Eye (tissue), 1 donor: ENCODE measurements at places on chromosomes 2 and 18.

DNA sequence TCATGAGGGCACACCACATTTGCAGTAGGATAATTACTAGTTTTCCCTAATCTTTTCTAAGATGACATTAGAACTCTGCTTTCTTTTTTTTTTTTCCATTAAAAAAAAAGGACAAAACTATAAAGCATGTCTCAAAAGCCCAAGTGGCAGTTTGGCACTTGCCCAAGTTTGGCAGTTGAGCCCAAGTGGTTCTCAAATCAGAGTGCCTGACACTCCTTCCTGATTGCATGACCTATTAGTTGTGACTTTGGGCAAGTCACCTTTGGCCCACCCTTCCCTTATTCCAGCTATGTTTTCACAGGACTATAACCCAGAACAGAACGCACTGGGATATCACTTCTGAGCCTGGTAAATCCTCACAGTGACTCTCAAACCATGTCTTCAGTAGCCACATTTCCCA is 273.0 kb downstream of the CCDC85A start:
- no peak for DNase-seq

DNA sequence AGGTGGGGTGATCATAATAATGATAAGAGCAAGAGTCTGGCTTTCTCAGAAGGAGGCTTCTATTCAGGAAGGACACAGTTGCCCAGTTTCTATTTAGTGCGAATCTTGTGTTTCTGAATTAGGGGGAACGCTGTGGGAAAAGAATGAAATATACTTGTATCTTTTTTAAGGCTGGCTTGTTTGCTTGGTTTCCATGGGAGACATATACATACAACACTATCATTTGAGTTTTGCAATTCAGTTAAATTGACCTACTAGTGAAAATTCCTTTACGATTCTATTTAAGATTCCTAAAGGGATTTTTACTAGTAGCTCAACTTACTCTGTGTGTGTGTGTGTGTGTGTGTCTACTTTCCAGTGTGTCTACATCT is 24.7 kb upstream of the ANKRD62 start:
- no peak for DNase-seq

DNA sequence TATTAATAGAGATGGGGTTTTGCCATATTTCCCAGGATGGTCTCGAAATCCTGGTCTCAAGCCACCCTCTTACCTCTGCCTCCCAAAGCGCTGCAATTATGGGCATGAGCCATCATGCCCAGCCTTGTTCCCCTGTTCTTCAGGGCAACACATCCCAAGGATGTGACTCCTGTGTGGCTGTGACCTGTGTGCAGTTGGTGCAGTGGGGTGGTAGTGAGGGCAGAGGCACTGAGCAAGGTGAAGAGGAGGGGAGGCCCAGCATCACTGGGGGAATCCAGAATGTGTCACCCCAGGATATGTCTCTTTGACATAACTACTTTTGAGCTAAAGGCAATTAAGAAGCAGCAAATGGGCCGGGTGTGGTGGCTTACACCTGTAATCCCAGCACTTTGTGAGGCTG is 23.4 kb downstream of the CENPA start:
- DNase-seq: no peak

- no peak for DNase-seq
These were observed 61.2 kb downstream of the CTNNA2 start for GRCh38 chr2:79573895-79574674.

DNA sequence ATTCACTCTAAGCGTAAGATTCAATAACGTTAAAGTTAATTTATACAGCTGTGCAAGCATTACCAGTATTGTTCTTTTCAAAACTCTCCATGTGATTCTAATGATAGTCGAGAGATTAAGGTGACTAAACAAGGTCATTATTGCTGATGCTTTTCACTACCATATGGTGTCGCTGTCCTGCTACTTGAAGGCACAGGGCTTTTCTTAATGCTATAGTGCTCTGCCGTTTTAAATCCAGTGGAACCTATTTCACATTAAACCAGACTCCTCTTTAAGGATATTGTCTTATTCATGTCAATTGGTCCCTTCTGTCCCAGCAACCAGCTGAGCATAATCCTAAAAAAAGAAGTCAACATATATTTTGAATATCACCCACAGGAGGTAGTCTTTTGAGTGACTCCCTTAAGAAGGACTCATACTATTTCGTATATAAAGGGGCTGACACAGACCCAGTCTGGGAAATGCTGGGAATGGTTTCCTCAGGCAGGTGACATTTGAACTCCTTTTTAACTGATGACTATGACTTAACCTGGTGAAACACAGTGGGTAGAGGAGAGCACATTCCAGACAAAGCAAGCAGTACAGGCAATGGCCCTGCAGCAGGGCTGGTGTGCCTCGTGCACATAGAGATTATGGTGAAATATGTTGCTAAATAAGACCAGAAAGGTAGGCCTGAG is 53.9 kb upstream of the CYTIP start:
- peak; percentile 56 for DNase-seq
